ENCODE measurements at places on chromosomes 6 and 20.

- DNase-seq = peak; percentile 19
Observed at GRCh38 chr20:46132705-46133120, 14.6 kb downstream of the CD40 start.

DNA sequence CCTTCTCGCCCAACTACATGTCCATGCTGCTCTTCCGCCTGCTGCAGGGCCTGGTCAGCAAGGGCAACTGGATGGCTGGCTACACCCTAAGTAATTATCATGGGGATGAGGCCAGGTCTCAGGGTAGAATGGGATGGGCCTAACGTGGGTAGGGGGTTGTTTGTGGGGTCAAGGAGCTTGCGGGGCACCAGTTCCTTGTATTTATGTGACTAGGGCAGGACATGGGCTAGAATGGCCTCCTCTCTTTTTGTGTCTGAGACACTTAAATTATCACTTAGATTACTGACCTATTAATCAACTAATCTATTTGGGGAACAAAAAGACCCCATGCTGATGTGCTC lies 10.7 kb downstream of the SLC22A1 start:
- DNase-seq = no peak

DNA sequence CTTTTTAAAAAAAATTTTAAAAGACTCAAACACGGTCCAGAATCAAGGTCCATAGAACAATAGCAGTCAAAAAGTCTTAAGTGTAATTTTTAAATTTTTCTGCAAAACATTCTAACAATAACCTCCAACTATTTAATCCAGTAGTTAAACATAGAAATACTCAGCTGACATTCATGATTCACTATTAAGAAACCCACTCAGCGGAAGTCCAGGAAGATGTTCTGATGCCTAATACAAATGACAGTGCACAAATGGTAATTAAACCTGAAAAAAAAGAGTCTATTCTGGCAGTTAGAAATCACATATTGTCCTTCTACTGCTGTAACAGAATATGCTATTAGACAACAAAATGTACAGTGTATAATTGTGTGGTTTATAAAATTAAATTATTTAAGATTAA lies 128.2 kb upstream of the BMP5 start:
- no peak for DNase-seq

GRCh38 chr6:22681761-22682160 lies 112.4 kb downstream of the HDGFL1 start:
- no peak for DNase-seq

- DNase-seq = no peak
Observed at GRCh38 chr20:57476641-57477461, 48.1 kb downstream of the CTCFL start.

GRCh38 chr20:51461306-51461705 lies 81.2 kb downstream of the NFATC2 start:
- DNase-seq = no peak

GRCh38 chr6:17709476-17709875 lies 2.8 kb upstream of the NUP153 start:
- DNase-seq = no peak

DNA sequence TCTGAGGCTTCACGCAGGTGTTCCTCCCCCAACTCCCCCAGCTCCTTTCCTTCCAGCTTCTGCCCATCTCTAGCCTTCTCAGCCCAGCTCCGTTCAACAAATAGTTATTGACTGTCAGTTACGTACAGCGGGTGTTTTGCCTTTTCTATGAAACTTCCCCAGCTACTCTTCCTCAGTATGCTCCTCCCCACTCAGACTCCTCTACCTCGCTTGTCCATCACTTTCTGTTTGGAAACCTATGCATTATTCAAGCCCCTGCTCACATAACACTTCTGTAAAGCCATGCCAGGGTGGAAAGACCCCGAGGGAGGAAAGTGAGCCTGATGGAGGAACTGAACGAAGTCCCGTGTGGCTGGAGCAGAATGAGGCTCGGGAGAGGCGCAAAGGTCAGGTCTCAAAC lies 44.2 kb upstream of the NR2E1 start:
- no peak for DNase-seq

- DNase-seq = no peak
Observed at GRCh38 chr6:42190554-42191183, 4.1 kb downstream of the GUCA1B start.

DNA sequence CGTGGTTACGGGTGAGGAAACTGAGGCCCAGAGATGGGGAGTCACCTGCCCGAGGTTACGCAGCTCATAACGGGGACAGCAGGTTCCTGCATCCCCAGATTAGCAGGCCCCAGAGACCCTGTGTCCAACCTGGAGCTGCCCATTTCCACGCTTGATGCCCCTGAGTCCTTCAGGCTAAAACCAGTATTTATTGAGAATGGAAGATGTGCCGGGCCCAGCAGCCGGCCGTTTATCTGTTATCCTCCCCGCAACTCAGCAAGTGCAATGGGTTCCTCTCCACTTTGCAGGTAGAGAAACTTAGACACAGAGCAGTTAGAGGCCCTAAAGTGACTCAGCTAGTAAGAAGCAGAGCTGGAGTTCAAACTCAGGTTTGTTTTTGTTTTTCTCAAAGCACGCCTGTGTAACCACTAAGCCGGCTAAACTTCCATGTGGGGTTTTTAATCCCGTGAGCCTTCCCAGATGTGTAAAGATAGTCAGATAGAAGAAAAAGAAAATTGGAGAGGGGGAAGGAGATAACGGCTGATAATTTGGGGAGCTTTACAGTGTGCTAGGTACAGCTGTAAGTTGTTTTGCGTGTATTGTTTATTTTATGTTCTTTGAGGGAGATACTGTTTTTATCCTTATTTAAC lies 775 bp downstream of the PFDN4 start:
- DNase-seq = no peak

DNA sequence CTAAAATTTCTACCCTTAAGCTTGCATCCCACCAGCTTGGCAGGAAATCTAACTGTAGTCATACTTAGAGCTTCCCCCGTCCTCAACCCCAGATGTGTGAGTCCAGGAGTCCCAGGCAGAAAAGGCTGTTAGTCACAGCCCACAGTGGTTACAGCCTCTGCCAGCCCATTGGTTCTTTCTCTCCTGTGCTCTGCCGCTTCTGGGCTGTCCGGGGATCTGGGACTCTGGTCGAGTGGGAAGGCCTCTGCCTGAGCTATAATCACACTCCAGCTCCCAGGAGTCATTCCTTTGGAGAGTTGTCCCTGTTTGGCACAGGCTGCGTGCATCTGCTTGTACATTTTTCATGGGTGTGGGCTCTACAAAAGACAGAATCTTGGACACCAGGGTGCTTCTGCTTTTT lies 45.6 kb upstream of the FYN start:
- no peak for DNase-seq

DNA sequence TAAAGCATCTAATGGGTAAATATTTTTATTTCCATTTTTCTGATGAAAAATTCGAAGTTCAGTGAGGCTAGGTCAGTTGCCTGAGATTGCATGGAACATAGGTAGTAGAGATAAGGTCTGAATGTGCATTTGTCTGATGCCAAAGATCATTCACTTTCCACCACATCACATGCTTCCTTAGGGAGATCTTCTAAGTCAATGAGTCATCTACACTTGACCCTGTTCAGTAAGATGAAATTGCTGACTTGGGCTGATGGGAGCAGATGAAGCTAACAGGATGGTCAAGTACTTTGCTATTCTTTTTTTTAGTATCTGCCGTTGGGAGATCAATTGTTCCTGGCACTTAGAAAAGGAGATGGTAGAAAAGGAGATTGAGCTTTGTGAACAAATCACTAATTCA lies 511.3 kb downstream of the PHF3 start:
- no peak for DNase-seq

DNA sequence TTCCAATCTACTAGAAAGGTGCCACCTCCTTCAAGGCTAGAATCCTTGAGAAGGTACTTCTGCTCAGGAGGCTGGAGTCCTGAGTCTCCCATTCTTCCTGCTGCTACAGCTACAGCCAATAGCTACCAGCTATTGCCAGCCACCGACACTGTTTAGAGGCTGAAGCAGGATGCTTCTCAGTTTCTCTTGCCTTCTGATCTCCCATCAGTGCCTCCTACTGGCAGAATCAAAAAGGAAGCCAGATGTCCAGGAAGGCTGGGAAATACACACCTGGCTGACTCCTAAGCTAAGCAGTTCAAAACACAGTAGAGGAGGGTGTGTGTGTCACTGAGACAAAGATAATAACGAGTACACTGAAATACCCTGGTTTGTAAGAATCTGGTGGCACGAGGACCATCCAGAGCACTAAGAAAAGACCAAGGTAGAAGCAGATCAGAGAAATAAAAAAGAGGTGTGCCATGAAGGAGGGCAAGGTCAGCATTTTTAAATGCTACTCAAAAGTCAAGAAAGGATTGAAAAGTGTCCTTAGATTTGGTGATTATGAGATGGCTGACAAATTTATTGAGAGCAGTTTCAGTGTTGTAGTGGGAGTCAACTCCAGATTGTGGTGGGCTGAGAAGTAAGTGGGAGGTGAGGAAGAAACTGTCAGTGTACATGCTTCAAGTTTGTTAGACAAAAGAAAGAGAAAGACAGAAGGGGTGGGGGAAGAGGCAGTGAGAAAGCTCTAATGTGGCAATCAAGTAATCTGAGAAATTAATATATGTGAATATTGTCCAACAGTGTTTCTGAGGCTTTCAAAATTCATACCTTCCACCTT lies 2.3 kb upstream of the HLA-DMA start:
- no peak for DNase-seq

DNA sequence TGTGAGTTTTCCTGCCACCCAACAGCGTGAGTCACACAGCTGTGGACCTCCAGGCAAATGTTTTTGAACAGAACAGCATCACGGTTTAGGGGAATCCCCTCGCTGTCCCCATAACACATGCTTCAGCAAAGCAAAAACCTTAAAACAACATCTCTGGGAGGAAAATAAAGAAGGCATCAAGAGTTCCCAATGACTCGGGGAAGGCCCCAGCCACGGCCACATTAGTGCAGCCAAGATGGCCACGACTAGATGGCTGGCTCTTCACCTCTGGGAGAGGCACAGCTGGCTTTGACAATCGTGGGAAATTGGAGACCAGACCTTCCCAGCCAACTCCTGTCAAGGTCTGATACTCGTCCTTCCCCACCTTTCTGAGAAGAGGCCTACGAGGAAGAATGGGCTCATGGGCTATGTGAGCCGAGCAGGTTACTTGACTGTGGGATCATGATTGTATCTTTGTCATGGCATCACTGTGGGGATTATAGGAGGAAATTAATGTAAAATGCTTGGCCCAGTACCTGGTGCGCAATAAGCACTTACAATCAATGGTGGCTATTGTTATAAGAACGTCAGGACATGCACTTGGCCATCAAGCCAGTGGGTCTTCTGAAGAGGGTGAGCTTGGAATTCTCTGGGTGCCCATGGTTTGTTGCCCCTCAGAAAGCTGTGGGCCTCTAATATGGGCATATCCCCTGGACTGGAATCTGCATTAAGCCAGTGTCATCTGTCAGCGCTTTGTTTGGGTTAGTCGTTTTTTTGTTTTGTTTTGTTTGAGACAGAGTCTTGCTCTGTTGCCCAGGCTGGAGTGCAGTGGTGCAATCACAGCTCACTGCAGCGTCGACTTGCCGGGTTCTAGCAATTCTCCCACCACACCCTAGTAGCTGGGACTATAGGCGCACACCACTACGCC lies 43.6 kb downstream of the FGD2 start:
- DNase-seq = peak; percentile 68

GRCh38 chr6:111609028-111609820 lies 3.5 kb upstream of the TRAF3IP2 start:
- DNase-seq = no peak

DNA sequence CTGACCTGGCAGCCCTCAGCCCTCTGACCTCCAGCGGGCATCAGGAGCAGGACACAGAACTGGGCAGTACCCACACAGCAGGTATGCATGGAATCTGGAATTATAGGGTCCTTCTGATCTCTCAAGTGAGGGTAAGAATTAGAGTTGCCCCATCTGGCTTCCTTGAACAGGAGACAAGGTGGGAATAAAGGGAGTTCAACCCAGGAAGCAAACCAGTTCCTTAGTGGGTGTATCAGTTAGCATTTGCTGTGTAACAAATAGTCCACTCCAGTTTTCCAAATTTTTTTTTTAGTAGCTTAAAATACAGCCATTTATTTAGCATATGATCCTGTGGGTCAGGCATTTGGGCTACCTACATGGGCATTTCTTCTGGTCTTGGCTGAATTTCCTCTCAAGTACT lies 15.7 kb downstream of the MAVS start:
- no peak for DNase-seq

DNA sequence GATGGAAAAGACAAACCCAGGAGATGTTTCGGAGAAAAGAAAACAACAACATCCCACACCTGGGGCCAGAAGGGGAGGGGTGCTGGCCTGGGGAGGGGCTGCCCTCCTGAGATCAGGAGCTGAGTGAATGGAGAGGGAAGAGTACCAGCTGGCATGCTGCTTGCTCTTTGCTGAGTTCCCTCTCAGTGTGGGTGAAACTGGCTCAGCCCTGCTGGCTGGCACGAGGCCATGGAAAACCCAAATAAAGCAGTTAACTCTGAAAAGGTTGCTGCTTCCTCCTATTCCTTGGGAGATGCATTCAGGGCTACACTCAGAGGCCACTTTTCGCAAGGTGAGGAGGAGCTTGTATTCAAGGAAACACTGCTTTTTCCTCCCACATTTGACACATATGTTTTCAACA lies 8.0 kb upstream of the KCNK16 start:
- no peak for DNase-seq

GRCh38 chr20:10679269-10679668 lies 5.5 kb upstream of the JAG1 start:
- no peak for DNase-seq

DNA sequence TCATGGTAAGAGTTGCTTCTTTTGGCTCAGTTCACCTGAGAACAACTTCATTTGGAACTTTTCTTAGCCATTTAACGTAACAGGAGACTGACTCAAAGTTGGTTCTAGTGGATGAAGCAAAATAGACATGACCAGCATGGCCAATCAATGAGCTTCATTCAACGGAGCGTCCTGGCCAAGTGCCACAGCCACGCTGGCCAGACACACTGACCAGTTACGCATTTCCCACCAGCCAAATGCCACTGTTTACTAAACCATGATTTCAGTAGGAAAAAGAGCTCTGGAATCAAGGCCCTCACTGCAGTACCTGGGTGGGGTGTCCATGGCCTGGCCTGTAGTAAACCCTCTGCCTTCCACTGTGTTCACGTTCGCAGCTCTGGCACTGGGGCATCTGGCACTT lies 80.4 kb downstream of the POPDC3 start:
- DNase-seq = no peak

GRCh38 chr6:49001856-49002541 lies 461.1 kb downstream of the MMUT start:
- no peak for DNase-seq

Data from activated CD8-positive, alpha-beta memory T cell treated with anti-CD3 and anti-CD28 coated beads for 4 hours (primary cell).